ENCODE measurements at places on chromosomes 2 and 18.
A peak's percentile ranks its signal among the peaks of the same experiment; 100 is the strongest.

DNA sequence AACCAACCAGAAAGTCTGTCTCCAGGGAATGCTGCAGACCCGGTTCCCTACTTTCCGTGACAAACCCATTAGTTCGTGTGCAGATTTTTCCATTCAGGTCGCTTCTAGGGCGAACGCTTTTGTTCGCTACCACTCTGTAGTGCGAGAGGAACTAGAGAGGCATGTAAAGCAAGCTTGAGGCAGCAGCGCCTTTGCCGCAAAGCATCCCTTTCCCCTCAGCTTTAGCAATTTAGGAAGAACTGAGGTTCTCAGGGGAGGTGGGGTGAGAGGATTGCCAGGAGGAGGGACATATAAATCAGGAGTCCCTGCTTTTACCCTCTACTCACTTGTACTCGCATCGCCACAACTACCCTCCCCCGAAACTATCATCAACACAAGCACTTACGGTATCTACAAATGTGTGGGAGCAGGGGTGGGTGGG, 748 bp upstream of the ZNF804A start:
- no peak for DNase-seq

DNA sequence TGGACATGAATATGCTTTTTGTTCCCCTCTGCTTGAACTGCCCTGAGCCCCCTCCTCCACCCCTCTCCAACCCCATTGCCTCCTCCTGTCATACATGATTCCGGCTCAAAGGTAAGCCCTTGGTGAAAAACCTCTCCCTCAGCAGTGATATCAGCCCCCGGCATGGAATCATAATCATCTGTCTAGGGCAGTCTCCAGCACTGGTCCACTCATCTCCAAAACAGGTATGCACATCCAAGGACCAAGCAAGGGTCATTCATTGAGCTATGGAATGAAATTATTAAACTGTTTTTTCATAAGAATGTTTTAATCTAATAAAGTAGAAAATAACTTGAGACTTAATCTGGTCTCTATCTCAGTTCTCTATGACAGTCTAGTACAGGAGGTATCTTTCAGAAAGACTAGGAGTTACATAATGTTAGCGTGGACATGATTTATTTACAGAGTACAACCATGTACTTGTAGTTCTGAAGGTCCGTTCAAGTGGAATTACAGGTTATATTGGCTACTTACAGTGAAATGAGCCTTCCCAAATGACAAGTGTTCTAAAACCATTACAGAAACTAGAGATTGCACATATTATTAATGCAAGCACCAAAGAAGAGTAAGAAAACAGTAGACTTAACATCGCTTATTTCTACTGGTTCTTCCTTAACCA, 75.2 kb downstream of the ACVR1 start:
- DNase-seq: no peak

DNA sequence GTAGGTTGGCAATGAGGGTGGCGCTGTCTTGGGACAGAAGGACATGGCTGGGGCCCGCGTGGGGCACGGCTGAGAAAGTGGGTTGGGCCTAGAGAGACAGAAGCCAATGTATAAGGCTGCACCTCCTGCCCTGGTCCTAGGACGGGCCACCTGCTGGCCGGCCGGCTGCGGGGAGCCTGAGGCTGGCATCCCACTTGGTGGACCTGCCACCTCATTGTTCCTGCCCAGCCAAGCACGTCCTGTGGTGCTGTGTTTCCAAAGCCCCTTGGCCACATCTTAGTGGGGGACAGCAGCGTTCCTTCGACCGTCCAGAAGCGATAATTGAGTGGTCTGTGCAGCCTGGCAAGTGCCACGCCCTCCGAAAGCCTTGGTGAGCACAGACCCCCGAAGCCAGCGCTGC, 223.9 kb downstream of the LDLRAD4 start:
- DNase-seq: no peak

GRCh38 chr2:118665784-118666529, 181.5 kb downstream of the EN1 start:
- no peak for DNase-seq

DNA sequence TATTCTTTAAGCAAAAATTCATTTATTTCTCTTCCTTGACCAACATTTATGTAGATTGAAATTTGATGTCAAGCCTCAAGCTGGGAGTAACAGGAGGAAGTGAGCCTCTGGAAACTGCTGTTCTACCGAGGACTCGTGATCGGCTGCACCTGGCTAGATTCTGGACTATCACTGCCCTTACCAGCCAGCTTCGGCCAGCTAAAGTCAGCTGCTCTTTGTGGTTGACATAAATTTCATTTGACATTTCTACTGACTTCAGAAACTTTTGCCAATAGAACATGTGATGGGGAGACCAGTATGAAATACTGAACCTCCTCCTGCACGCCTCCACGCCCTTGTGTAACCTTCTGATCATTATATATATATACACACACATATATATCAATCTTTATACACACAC, 74.2 kb upstream of the RGPD5 start:
- no peak for DNase-seq

DNA sequence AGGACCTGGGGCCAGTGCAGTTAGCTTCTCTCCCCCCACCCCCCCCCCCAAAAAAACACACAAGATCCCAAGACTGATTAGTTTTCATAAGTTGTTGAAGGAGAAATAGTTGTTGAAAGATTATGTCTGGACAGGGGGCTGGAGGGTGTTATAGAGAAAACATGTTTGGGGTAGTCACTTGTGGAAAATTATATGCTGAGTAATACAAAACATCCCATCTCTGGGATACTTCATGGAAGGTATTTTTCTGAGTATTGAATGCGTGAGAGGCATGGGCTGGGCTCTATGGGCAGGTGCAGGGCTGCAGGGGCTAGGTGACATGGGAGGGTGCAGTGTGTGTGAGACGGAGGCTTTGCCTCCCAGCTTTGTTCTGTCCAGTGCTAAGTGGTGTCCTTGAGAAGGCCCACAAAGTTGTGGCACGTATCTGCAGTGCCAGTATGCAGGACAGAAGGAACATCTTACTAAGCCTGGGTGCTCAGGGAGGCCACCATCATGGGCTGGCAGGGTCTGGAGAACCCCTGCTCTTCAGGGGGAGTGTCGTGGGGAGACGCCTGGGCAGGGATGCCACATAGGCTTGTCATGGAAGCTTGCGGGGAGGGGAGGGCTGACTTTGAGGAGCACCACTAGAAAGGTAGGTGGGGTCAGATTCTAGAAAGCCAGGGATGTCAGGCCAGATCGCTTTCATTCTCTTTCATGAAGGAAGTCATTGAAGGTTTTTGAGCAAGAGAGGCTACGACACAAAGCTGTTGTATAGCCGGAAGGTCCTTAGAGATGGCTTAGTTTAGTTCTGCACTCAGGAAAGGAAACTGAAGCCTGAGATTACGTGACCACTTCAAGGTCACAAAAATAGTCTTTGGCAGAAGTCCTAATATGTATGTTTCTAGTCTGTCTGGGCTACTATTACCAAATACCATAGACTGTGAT, 232.0 kb downstream of the LDLRAD4 start:
- DNase-seq: no peak

DNA sequence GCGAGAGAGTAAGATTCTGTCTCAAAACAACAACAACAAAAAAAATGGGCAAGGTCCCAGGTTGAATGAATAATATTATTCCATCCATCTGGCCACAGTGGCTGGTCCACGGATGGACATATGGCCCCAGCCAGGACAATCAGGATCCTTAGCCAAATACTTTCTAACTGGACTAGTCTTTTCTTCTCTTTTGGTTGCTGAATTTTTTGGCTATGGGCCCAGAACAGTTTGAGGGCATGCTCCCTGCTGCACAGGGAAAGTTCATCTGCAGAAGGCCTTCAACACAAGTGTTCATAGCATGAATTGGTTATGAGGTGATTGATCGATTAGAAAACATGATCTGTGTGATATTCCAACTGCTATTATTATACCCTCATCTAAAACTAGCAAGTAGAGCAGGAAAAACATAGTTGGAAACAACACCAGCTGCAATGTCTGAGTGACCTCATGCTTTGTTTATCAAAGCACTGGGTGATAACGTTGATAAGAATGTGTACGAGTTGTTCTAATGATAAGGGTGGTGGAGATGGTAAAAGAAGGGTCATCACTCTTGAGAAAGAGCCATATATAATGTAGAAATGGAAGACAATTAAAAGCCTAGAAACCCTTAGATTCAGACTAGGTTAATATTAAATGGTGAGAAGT, 47.8 kb upstream of the RNF103 start:
- DNase-seq: no peak

DNA sequence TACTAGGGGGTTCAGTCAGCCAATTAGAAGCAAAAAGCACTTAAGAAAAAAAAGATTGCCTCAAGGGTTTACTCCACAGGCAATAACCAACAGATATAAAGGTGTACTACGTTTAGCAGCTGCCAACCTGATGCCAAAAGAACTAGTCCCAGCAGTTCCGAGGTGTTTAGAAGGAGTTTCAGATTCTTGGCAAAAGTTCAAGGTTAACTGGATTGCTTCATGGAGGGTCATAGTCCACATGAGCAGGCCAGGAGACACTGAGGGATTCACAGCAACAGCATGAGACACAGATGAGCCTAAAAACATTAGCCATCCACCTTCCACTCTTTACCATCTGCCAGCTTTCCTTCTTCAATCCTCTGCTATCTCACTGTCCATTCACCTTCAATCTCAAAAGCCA, 4.9 kb upstream of the DNAH7 start:
- DNase-seq: no peak

- no peak for DNase-seq
Observed at GRCh38 chr2:144281476-144281875, 238.4 kb downstream of the ZEB2 start.

GRCh38 chr18:12497296-12497695, 89.6 kb downstream of the PRELID3A start:
- DNase-seq: no peak

DNA sequence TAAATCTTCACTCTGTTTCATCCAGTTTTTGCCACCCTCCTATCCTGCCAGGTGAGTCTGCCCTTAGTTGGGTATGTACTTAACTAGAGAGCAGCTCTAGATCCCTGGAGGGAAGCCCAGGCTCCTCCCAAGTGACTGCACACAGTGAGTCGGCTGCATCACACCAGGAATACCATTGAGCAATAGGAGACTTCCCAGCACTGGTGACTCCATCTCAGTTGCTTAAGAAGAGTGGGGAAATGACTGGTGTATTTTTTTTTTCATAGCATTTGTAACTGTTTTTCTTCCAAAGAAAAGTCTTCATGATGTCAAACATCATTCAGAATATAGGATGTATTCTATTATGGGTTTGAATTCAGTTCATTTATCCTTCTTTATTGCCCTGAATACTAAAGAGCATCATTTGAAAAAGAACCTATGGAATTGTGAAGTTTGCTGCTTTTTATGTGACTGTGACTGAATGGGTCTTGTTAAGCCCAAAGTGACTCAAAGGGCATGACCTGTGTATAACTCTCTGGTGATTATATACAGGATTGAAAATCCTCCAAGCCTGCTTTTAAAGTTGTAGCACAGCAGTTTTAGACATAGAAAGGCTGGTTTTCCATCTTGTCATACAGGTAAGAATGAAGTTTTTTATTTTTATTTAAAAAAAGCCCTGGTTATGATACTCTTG, 84.3 kb downstream of the MAP3K20 start:
- DNase-seq: peak; percentile 88

GRCh38 chr18:47108998-47109405, 41.3 kb downstream of the HDHD2 start:
- no peak for DNase-seq

DNA sequence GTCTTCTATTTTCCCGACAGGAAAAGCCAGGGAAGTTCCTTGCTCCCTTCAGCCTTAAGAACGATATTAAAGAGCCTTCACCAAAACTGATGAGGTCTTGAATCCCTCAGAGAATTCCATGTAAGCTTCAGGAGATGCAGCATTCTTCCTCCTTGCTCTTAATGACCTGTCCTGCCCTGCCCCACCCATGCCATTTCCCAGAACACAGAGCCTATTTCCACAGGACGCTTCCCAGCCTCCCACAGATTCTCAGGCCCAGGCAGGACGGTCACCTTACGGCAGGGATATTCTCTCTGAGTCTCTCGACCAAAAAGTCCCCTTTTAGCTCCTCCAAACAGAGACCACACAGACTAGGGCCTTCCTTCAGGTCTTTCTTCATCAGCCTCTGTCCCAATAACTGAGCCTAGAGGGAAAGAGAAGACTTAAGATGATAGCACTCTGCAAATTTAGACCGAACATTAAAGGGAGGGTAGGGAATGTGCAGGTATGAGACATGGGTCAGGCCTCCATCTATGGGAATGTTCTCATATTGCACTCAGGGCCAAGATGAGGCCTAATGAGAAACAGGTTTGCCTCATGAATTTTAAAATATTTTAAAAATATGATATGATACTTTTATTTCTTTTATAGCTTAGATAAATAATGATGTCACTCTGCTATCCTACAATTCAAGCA, 62.1 kb downstream of the COBLL1 start:
- DNase-seq: no peak

DNA sequence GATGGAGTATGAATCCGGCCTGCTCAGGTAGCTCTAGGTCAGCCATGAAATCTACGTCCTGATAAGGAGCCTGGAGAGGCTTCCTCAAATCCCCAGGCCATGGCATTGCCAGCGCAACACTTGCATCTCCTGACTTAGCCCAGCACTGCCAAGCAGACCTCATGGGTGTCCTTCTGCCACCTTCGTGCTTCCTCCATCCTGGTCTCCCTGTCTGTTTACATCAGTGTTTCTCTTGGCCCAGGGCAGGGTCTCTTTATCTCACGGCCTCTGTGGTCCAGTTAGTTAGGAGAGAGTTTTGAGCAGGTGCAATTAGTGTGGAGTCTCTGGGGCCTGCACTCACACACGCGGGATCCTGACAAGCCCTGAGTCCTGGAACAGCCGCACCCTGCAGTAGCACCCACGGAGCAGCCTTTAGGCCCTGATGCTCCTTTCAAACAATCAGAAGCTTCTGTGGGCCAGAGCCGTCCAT, 193.1 kb upstream of the ARL4C start:
- no peak for DNase-seq

GRCh38 chr18:66662632-66663031, 58.7 kb upstream of the CDH19 start:
- DNase-seq: no peak

- no peak for DNase-seq
Observed at GRCh38 chr2:219995399-219995798, 368.0 kb downstream of the SLC4A3 start.

- DNase-seq: no peak
Observed at GRCh38 chr2:156021146-156022040, 311.1 kb downstream of the NR4A2 start.

GRCh38 chr18:66548747-66549146, 55.1 kb downstream of the CDH19 start:
- DNase-seq: no peak

DNA sequence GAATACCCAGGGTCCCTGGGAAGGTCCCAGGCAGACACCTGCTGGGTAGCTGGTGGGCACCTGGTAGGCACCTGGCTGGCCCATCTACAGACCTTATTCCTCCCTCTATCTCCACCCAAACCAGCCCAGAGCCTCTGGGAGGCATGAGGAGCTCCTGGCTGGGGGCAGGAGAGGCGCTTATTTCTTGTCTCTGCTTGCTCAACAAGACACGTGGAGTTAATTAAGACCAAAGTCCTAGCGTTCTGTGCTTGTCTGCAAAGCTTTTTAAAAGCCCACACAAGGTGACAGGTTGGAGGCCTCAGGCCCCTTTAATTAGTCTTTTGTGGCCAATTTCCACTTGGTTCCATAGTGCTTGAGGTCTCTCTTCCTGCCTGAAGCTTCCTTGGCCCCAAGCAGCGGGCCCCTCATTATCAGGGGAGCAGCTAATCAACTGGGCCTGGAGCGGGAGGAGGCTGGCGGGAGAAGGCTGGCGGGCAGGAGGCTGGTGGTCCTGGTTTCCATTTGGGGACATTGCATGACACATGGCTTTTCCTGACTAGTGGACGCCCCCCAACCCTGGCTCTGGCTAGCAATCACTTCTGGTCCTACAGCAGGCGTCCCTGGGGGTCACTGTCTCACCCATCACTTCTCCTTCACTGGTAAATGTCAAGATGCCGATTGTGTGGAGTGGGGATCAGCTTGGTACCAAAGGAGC, 65.4 kb upstream of the HDAC4 start:
- no peak for DNase-seq
